ENCODE measurements at places on chromosomes 1 and 21.

GRCh38 chr1:234069760-234070159 is 165.3 kb downstream of the SLC35F3 start:
- no peak for DNase-seq

DNA sequence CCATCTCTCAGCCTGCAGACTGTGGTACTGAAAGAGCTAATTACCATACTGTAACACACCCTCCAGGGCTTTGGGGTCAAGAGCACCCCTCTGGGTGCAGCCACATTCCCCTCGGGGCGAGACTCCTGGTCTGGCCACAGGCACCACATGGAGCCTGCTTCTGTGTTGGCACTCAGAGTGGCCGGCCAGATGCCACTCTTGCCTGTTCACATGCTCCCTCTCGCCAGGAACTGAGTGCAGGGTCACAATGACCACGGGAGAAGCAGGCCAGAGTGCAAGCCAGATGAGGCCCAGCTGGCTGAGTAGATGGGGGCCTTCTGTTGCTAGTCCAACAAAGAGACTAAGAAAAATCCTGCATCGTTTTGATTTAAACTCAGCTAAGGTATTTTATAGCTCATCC is 864.0 kb downstream of the KCNT2 start:
- DNase-seq = no peak

DNA sequence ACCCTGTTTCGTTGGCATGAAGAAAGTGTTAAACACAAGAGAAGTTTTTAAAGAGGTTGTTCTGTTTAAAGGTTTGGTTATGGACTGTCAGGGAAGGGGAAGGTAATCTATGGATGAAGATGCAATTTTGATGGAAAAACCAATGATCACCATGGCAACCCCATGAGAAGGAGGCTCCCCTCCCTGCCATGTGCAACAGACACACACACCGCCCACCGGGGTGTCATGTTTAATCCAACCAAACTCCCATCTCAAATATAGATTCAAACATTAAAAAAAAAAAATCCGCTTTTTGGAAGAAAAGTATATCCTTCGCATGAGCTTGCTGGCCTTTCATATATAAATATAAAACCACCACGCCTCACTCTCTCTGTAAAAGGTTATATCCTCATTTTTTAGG is 80.9 kb upstream of the KRTAP19-8 start:
- DNase-seq = no peak

- DNase-seq = peak; percentile 78
Observed at GRCh38 chr21:35819134-35819533, 241.2 kb downstream of the SETD4 start.
